Activated CD8-positive, alpha-beta memory T cell treated with anti-CD3 and anti-CD28 coated beads for 1 hour (primary cell): ENCODE measurements at places on chromosomes 16 and 17.

DNA sequence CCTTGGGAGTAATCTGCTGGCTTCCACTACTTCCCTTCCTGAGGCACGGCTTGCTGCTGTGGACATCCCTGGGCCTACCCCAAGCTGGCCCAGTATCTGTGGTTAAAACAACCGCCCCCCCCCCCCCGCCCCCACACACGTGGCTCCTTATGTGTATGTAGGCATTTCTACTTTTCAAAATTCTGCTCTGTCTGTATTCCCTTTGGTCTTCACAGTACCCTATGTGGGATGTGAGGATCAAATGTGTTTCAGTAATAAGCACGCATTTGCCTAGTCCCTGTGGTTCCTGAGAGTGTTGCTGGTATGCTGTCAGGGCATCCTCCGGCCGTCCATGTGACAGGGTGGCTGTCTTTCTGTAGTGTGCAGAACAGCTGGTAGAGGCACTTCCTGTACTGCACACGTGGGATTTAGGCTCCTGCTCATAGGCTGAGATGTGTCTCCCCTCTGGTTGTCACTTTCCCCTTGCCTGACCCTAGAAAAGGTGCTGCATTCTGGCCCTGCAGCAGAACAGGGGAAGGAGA, 2.2 kb downstream of the NT5M start:
- DNase-seq, result no peak

GRCh38 chr17:56822725-56823124, 11.0 kb downstream of the C17orf67 start:
- DNase-seq, result no peak

GRCh38 chr17:10034719-10035475, 129.8 kb upstream of the RCVRN start:
- DNase-seq, result no peak

GRCh38 chr17:63707151-63707550, 7.2 kb upstream of the LIMD2 start:
- no peak for DNase-seq

GRCh38 chr16:69927056-69927757, 23.9 kb upstream of the CLEC18A start:
- no peak for DNase-seq

GRCh38 chr16:69924777-69925191, 26.4 kb upstream of the CLEC18A start:
- DNase-seq, result no peak

- no peak for DNase-seq
Observed at GRCh38 chr17:82789051-82789592, 37.3 kb downstream of the TBCD start.

DNA sequence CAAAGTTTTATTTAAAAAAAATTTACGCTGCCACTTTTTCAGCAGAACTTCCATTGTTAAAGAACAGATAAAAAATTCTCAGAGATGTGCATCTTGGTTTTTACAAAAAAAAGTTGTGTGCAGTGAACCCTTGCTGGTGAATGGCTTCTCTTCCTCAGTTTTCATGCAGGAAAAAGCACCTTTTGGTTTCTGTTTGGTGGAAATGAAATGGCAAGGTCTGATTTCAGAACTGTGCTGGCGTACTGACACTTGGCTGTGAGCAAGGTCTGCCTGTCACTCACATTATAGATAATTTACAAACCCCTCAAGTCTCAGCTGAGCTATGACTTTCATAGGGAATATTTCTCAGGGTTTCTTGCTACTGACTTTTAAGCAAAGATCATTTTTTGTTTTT, 5.7 kb upstream of the SALL1 start:
- DNase-seq, result no peak

GRCh38 chr17:17166446-17166845, 39.7 kb downstream of the PLD6 start:
- no peak for DNase-seq

DNA sequence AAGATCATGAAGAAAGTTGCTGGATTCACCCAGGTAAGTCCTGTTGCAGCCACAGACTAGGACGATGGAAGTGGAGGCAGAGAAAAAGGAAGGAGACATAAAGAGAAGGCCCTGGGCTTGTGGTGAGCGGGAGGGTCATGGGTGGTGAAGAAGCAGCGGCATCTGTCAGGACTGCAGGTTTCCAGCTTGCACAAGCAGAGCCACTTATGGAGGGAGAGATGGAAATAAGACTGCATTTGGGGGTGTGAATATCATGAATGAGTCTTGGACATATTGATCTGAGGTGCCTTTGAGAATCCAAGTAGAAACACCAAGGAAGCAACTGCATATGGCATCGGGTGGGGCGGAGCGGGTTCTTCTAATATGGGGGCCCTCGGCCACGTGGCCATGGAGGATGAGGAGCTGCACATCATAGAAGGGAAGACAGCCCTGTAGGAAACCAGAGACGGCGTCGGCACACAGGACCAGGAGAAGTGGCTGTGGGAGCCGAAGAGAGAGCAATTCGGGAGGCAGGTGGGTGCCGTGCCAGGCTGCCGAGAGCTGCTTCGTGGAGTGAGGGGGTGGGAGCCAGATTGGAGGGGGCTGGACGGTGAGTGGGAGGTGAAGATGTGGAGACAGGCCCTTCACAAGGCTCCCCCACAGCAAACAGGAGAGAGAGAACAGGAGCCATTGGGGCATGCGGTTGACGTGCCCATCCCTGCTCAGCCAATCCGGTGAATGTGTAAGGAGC, 243.5 kb downstream of the GSG1L start:
- no peak for DNase-seq

- no peak for DNase-seq
Observed at GRCh38 chr16:84562174-84562815, 55.6 kb downstream of the COTL1 start.
